ENCODE measurements at places on chromosomes 5 and 9. TPM values are rescaled to one million over a fixed set of nuclear protein-coding genes. Genes with fewer than 3 reads are reported as not detected.

The SMIM33 gene
- total RNA-seq: not detected

DNA sequence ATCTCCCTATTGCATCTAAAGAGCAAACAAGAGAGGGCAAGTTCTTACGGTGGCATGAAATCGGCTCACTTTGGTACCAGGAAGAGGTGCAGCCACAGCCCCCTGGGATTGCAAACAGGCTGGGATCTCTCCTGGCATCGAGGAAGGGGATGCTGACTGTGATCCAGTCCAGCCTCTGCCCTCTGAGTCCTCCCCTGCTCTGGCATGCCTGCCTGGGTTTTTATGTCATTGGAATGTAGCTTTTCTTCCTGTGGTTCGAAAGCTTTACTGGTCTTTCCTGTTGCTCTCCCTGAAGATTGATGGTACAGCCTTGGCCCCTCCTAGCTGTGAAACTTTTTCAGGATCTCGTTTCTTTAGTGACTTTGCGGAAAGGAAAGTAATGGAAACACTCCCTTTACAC is 6.6 kb downstream of the SLC46A2 start:
- no peaks in the 10 kb centered on the region for H3K27me3 ChIP-seq
- no peaks in the 10 kb centered on the region for H3K36me3 ChIP-seq
- no peak overlapping the region for H3K27ac ChIP-seq

The LHX3 gene
- total RNA-seq: not detected

DNA sequence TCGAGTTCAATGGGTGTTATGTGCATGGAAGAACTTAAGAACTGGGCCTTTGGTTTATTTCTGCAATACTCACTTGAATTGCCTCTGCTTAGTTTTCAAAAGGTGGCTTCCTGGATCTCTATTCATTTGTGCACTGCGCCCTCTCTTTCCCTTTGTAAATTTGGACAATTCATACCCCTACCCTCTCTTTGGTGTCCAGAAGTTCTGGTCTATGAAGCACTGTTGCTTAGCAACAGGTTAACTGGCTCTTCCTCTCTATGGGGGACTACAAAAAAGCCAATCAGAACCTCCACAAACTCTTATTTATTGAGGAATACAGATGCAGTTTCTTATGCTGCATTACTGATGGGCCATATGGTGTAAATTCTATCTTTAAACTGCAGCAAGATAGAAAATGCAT is 13.5 kb upstream of the FAM120A start:
- no peak overlapping the region for H3K27ac ChIP-seq
- no peaks in the 10 kb centered on the region for H3K36me3 ChIP-seq
- H3K4me3 ChIP-seq: no peak overlapping the region
- DNase-seq: no peak

GRCh38 chr9:129278391-129279237 is 100.6 kb upstream of the IER5L start:
- H3K27me3 ChIP-seq: no peaks in the 10 kb centered on the region
- H3K27ac ChIP-seq: no peak overlapping the region
- H3K36me3 ChIP-seq: no peaks in the 10 kb centered on the region
- no peak overlapping the region for H3K4me3 ChIP-seq
- no peaks in the 10 kb centered on the region for H3K4me1 ChIP-seq

The PCDHA1 gene
- not detected for total RNA-seq
